ENCODE measurements at places on chromosomes 11 and 22.

- DNase-seq = no peak
Measured at GRCh38 chr11:69001243-69002081, 11.6 kb downstream of the MRGPRF start.

- DNase-seq = peak; percentile 83
Measured at GRCh38 chr11:10328314-10329098, 23.6 kb downstream of the ADM start.

GRCh38 chr11:39236916-39237315 lies 2222.5 kb downstream of the LRRC4C start:
- no peak for DNase-seq

GRCh38 chr11:95451261-95451660 lies 220.3 kb upstream of the SESN3 start:
- no peak for DNase-seq

GRCh38 chr22:21941921-21942320 lies 10.7 kb downstream of the PPM1F start:
- DNase-seq = no peak

- DNase-seq = no peak
Measured at GRCh38 chr11:57499983-57500461, 15.5 kb downstream of the SLC43A1 start.

- DNase-seq = no peak
Measured at GRCh38 chr11:46100670-46101069, 20.6 kb downstream of the PHF21A start.

DNA sequence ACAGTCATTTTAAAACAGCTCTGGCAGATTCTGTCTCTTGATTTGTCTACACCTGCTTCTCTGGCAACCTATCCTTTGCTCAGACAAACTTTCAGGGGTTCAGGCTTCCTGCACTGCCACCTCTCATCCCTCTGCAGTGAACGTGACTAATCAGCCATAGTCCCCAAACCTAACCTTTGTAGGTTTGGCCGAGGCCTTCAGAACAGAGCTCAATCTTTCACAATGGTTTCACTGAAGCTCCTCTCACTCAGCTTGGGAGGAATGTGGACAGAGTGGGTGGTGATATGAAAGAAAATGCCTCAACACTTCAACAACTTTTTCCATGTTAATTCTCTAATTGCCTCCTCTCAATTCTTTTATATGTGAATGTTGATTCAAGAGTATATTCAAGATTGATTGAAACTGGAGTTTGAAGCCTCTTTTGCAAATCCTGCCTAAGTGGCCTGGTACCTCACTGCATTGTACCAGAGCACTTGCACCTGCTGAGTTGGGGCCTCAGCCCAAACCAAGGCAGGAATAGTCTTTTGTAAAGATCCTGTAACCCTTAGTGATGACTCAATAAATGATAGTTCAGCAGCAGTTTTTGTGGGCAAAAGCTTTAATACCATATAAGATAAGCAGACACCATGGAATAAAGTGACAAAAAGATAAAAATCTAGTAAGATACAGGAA lies 33.9 kb upstream of the FAT3 start:
- no peak for DNase-seq

GRCh38 chr22:30731658-30732057 lies 37.0 kb downstream of the OSBP2 start:
- no peak for DNase-seq

DNA sequence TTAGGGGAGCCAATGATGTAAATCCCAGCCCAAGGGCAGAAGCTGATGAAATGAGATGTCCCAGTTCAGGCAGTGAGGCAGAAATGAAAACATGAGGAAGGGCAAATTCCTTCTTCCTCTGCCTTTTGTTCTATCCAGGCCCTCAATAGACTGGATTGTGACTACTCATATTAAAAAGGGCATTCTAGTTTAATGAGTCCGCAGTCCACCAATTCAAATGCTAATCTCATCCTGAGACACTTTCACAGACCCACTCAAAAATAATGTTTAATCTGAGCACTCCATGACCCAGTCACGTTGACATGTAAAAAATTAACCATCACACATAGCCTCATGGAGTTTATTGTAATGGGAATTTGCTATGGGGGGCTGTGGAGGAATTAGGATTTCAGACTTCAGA lies 717.9 kb downstream of the OPCML start:
- DNase-seq = no peak

DNA sequence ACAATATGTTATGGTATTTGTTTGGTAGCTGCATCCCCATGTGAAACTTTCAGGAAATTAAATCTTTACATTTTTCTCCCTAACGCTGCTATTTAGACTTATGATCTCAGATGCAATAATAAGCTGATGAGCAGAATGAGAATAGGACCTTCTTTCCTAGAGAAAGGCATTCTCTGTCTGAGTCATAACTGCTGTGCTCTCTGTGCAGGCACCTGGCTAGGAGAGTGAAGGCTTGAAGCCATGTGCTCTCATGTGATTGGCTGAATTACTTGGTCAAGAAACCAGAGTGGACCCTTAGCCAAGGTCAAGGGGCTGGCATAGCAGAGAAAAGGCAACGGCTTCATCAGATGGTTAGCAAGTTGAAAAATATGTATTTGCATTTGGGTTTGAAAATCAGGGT lies 185.0 kb downstream of the ADAMTS15 start:
- DNase-seq = no peak

GRCh38 chr11:118239509-118240205 lies 12.5 kb downstream of the MPZL3 start:
- DNase-seq = no peak

DNA sequence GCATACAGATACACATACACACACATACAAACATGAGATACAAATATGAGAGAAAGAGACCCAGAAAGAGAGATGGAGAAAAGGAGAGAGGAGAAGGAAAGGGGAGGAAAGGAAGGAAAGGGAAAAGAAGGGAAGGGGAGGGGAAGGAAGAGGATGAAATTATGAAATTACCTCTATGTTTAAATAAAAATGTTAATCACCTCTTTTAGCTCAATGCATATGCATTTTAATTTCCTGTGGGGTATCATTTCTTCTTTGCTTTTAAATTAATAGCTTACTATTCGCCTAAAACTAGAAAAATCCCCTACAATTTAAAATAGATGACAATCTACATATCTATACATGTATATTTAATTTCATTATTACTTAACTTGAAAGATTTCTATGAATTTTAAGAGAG lies 958.0 kb upstream of the CNTN5 start:
- no peak for DNase-seq

- no peak for DNase-seq
Measured at GRCh38 chr11:59283311-59283710, 70.6 kb upstream of the MPEG1 start.

DNA sequence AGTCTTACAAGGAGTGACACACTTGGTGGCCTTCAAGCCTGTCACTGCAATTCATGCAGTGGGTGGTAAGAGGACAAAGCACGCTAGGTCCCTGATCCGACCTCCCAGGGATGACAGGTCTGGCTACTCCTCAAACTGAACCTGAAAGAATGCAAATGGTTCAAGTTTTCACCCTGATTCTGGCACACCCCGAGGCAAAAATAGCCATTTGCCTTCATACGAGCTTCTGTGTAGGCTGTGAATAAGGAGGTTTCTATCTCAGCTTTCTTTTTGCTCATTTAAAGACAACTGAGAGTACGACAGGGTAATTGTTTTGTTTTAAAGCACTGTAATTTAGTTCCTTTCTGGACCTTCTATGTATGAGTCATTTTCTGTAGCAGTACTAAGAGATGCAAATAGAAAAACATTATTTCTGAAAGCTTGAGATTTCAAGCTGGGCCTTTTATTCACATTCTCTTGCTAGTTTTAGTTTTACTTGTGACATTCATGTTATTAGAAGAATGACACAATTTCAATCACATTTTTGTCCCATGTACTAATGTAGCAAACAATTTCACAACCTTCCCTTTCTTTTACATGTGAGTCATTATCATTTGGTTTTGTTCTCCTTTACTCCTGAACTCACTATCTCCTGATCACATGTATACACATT lies 56.6 kb upstream of the FDX1 start:
- peak; percentile 21 for DNase-seq

- DNase-seq = peak; percentile 84
Measured at GRCh38 chr11:62400760-62401159, 18.1 kb upstream of the SCGB1A1 start.

DNA sequence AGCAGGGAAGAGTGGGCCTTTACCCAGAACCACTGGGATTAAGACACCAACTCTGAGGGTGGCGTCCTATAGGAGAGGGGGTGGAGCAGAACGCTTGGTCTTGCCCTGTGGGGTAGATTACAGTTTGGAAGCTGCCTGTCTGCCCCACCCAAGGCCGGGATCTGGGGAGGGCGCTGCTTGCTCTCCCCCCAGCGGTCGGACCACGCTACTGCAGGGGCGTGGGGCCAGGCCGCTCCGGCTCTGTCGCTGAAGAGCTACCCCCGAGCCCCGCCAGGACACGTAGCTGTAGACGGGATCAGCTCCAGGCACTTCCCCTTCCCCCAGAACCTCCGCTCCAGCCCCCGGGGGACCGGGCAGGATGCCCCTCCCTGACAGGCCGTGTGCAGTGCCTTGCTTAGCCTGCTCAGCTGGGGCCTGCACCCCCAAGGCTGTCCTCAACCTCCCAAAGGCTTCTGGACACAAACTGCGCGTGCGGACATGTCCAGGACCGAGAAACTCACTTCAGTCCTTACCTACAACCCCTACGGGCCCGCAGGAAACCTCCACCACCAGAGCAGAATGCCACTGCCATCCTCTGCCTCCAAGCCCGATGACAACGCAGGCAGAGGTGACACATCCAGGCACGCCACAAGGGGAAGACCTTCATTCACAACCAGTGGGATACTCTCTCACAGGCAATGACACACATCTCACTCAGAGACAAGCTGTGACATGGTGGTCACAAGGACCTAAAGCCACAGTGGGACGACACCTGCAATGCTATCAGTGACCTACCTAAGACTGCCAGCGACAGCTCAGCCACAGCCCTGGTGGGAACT lies 3.6 kb downstream of the AHNAK start:
- peak; percentile 95 for DNase-seq

GRCh38 chr22:20616451-20617043 lies 109.1 kb downstream of the MED15 start:
- no peak for DNase-seq

GRCh38 chr11:130435671-130436070 lies 7.3 kb upstream of the ADAMTS8 start:
- DNase-seq = no peak

DNA sequence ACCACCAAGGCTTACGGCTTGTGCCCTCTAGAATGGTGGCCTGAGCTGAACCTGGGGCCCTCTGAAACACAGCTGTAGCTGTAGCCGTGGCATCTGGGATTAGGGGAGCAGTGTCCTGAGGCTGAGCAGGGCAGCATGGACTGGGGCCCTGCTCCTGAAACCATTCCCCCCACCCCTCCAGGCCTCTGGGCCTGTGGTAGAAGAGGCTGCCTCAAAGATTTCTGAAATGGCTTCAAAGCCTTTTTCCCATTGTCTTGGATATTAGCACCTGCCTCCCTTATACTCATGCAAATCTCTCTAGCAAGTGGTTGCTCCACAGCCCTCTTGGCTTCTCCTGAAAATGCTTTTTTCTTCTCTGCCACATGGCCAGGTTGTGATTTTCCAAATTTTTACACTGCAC lies 106.9 kb downstream of the CTNND1 start:
- no peak for DNase-seq

GRCh38 chr11:79113054-79113690 lies 327.7 kb downstream of the TENM4 start:
- DNase-seq = no peak

GRCh38 chr11:13174090-13174489 lies 103.5 kb upstream of the BMAL1 start:
- no peak for DNase-seq

DNA sequence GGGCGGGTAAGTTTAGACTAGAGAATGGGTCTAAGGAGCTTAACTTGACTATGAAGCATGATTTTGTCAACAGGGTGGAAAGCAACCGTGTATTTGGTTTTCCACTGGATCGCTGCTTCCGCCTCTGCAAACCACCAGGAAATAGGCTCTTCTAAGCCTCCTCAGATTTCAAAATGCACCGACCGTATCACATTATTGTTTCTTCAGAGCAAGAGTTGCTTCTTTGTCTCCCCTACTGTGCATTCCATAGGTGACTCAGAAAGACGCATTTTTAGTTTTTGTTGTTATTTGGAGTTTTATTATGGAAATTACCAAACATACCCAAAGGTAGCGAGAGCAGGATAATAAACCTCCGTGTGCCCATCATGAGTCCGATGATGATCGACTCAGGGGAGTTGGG lies 64.3 kb upstream of the RASD2 start:
- no peak for DNase-seq

DNA sequence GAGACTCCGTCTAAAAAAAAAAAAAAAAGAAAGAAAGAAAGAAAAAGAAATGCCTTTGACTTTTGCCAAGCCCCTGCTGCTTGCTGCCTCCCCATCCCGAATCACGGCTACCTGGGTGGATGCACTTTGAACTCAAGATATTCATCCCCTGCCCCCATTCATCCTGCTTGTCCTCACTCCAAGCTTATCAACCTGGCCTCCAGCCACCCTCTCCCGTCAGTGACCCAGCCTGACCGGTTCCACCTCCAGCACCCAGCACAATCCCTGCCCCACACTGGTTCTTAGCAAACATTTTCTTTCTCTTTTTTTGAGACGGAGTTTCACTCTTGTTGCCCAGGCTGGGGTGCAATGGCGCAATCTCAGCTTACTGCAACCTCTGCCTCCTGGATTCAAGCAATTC lies 44.4 kb downstream of the CYTH4 start:
- DNase-seq = no peak

DNA sequence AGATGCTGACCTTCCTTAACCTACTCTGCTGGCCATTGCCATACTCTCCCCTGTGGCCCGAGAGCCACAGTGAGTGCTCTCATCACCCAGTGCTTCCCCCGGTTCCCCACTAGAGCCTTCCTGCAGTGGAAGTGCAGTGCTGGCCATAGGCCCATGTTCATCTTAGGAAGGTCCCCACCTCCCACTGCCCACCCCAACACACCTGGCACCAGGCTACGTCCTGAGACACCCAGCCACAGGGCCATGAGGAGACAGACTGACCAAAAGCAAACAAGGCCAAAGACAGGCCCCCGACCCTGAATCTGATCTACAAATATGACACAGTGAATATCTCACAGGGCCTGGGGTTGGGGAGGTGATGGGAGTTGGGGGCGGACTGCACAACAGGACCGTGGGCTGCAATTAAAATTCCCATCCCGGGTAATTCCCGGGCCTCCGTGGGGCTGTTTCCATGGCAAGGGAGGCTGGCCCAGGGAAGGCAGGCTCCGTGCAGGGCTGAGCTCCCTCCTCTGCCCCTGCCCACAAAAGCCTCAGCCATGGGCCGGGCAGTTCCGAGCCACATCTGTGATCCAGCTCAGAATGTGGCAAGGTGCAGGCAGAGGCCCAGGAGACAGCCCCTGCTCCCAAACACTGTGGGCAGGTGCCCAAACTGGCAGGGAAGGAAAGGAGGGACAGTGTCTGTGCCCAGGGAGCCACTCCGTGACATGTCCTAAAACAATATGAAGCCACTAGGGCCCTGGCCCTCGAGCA lies 5.1 kb upstream of the CHST1 start:
- no peak for DNase-seq

DNA sequence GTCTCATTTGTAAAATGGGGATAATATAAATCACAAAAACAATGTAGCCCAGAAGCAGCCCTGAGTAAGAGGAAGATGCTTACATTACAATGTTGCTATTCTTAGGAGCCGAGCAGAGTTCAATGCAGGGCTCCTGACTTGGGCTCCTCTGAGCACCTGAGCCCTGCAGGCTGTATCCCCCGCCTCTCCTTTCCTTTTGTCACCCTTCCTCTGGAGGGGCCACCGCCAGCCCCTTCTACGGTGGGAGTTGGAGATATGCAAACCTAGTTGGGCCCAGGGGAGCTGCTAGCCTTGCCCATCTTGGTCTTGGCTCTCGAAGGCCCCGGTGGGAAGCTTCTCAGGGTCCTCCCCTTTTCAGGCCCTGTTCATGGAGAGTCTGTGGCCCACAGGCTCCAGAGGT lies 8.4 kb upstream of the CSNK1E start:
- no peak for DNase-seq

- peak; percentile 73 for DNase-seq
Measured at GRCh38 chr11:57779276-57779675, 17.7 kb downstream of the CTNND1 start.
